ENCODE measurements at places on chromosomes 3 and 15. TPM values are rescaled to one million over a fixed set of nuclear protein-coding genes. Genes with fewer than 3 reads are reported as not detected.

LMAN1L gene
- not detected for polyA plus RNA-seq

PAQR9 gene
- not detected for polyA plus RNA-seq

IL12A gene
- polyA plus RNA-seq, result 5.5 TPM

DNA sequence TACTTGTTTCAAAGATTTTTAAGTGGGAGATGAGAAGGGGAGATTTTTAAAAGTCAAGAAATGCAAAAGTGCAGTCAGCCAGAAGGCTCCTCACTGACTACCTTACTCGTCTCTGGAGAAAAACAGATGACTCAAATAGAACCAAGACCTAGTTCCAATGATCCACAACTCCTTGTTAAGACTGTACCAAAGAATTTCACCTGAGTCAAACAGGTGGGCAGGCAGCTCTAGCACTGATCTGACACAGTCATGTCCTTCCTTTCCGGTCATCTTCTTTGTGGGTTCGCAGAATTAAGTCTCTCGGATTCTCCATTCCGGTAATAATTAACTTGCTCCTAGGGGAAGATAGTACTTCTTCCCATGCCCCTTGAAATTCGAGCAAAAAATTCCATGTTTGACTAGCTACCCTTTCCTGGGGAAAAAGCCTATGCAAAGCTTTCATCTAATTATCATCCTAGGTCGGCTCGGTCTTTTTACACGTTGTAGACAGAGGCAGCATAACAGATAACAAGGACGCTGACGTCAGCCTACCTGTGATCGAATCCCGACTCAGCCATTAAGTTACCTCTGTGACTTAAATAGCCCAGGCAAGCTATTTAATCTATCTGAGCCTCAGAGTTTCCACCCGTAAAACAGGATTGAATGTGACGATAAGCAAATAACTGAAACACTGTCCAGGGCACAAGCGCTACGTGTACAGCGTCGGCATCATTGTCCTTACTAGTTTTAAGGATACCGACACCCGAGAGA is 758 bp downstream of the SELENOK start:
- peak overlapping the region; percentile 98 for H3K27ac ChIP-seq
- peak; percentile 61 for DNase-seq
- no peaks in the 10 kb centered on the region for H3K27me3 ChIP-seq
- peaks cover 4% of the 10 kb centered on the region for H3K4me1 ChIP-seq
- H3K4me3 ChIP-seq, result peak overlapping the region; percentile 85
- H3K36me3 ChIP-seq, result peaks cover 2% of the 10 kb centered on the region

- DNase-seq, result no peak
- H3K4me1 ChIP-seq, result no peaks in the 10 kb centered on the region
- H3K4me3 ChIP-seq, result no peak overlapping the region
- no peak overlapping the region for H3K27ac ChIP-seq
Measured at GRCh38 chr3:9682096-9682495, 21.5 kb upstream of the CPNE9 start.

- H3K27ac ChIP-seq, result no peak overlapping the region
- no peaks in the 10 kb centered on the region for H3K27me3 ChIP-seq
Measured at GRCh38 chr3:2958551-2958950, 151.6 kb downstream of the IL5RA start.

DNA sequence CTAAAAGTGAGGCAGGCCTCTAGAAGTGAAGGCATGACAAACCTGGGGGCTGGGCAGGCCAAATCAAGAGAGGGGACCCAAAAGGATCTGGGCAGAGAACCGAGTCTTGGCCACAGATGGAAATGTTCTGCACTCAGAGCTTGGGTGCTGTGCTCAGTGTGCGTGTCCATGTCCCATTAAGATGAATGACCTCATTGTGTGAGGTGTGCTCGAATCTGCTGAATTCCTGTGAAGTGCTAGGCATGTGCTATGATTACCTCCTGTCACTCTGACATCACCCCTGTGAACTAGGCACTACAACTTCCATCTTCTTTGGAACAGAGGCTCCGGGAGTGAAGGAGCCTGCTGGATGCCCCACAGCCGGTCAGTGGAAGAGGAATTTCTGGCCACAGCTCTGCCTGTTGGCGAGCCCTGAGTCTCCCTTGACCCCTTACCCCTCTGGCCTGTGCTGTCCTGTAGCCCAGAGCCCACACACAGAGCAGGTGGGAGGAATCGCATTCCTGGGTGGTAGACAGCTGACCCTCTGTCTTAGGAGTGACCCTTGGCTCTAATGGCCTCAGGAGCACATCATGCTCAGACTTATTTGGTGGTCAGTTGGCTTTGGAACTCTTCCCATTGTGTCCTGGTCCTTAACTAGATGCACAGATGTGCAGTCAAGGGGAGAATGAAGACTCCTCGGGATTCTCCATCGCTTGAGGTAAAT is 67.6 kb upstream of the CTDSPL start:
- H3K27ac ChIP-seq, result no peak overlapping the region
- no peak overlapping the region for H3K4me3 ChIP-seq
- H3K36me3 ChIP-seq, result no peaks in the 10 kb centered on the region
- peaks cover 11% of the 10 kb centered on the region for H3K27me3 ChIP-seq
- H3K4me1 ChIP-seq, result no peaks in the 10 kb centered on the region
